T-helper 22 cell (primary cell): ENCODE measurements at places on chromosomes 3 and 15.

GRCh38 chr3:113753376-113753985 is 6.6 kb downstream of the ATP6V1A start:
- no peak for DNase-seq

DNA sequence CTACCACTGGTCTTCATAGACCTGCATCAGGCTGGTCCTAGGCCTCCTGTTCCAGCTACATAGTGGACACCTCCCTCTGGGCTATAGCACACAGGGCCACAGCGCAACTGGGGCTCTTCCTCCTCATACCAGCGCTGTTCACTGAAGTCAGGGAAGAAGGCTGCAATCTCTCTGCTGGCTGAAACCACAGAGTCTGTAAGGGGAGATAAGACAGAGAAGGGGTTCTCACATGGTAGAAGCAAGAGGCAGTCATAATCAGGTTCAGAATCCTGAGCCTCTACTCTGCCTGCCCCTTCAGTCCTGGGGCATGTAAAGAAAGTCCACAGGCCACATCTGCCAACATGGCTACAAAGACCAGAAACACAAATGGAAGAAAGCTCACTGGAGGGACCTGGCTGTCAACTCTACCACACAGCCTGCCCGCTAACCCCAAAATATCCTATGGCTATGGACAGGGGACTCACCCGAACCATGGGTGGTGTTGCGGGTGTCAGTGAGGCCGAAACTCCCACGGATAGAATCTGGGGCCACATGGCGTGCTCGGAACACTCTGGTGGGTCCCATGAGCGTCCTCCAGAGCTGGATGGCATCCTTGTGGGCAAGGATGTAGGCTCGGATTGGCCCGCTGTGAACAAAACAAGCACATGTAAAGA is 38.7 kb downstream of the SPINK8 start:
- no peak for DNase-seq

GRCh38 chr3:65265942-65266590 is 578.3 kb upstream of the ADAMTS9 start:
- no peak for DNase-seq

GRCh38 chr3:52468336-52468735 is 12.9 kb downstream of the NISCH start:
- no peak for DNase-seq

GRCh38 chr3:126343649-126344035 is 13.6 kb downstream of the KLF15 start:
- DNase-seq: no peak

DNA sequence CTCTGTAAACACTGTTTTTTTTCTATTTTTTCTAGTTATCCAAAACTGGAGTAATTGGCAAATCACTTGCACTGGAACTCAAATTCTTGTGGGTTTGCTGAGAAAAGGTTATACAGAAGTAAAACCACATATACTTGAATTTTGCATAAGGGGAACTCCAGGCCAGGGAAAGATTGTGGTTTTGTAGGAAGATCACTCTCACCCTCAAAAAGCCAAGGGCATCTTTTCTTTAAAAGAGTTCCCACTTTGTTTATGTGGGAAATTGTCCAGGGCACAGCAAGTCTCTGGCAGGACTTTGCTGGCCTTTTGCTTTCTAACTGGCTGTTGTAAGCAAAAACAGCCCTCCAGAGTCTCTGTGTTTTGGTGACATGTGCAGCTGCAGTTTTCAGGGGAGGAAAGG is 340.3 kb upstream of the RBMS3 start:
- DNase-seq: no peak

GRCh38 chr3:123686251-123686650 is 101.4 kb upstream of the HACD2 start:
- DNase-seq: no peak

DNA sequence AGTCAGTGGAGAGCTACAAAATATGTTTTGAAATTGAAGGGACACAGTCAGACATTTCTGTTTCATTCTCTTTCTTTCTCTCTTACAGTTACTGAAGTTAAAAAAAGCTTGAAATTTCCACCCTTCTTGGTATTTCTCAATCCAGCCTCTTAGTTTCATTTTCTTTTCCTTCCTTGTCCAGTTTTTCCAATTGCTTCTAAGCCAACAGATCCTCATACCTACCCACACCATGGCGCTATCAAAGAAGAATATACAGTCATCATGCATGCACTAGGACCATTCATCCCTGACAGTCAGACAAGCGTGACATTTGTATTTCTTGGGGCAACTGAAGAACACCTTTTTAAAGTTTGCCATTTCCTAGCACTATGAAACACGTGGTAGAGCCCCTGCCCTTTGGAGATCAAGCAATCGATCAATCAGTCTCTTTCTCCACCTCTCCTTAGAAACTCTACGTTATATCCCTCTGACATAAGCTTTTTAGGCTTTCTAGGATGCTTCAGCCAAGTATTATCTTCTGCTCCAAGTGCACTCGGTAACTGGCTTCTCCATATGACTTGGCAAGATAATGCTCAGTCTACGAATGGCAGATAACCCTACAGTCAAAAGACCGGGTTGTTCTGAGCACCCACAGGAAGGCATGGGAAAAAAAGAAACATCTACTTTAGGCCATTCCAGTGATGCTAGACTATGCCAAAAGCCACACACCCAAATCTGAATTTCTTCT is 65.4 kb downstream of the FBN1 start:
- no peak for DNase-seq

- DNase-seq: no peak
Observed at GRCh38 chr3:72896996-72897757, 9.3 kb downstream of the GXYLT2 start.

DNA sequence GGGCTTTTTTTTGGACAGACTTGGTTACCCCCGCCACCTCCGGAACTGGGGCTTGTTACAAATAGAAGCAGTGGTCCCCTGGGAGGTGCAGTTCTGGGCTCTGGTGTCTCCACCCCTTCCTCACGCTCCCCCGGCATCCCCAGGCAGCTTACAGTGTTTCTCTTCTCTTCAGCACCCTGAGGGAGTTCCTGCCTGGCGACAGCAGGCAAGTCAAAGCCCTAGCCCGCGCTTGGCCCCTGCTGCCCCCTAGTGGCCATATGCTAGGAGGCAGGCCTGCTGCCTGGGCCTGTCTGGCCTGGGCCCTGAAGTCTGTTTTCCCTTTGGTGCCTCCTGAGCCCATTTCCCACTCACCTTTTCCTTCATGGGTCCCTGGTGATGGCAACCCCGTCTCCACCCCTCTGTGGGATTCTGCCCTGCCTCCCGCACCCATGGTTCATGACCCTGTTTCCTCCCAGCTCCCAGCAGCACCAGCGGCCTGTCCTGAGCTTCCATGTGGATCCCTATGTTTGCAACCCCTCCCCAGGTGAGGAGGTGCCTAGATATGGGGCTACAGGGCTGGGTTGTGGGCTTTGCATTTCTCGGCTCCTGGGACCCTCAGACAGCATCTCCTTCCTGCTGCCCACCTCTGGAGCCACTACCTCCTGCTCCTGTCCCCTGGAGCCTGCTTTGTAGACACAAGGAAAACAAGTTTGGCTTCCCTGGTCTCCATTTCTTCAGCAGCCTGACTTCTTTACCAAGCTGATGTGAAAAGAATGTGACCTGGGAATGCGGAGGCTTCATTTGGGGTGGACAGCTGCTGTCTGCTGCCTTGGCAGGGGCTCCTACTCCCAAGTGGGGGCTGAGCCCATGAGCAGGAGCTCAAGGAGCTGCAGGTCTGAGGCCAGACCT is 2.2 kb downstream of the SNX22 start:
- DNase-seq: peak; percentile 67

GRCh38 chr3:65291448-65292125 is 603.8 kb upstream of the ADAMTS9 start:
- DNase-seq: no peak

GRCh38 chr3:9792405-9793160 is at the start of the genes ARPC4 and TADA3:
ARPC4 (plus strand) TSS chr3:9793082; CDS start chr3:9793122, 40 bp downstream.
TADA3 (minus strand) TSS chr3:9792473; CDS start chr3:9791466, 1,007 bp downstream.
- peak; percentile 84 for DNase-seq

DNA sequence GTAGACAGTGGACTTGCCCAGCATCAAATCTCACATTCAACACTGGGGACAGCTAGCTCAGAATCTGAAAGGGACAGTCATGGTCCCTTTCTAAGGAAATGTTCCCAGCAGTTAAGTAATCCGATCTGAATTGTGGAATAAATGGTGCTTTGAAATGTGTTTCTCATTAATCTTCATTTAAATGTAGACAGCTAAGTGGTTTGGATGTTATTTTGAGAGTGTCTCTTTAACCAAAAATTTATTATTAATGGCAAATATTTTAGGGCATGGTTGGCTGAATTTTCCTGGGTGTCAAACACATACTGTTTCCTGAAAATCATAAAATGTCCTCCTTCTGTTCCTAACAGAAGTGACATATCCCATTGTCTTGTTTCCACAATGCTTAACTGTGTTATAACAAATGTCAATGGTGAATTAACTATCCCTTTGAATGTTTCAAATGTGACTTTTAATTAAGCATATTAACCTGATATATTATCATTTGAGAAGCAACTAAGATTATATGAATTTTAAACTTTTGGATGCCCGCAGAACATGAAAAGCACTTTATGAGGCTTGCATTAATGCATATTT is 210.8 kb downstream of the CHST2 start:
- DNase-seq: no peak

- DNase-seq: no peak
Observed at GRCh38 chr3:160956785-160957184, 148.4 kb downstream of the B3GALNT1 start.

- DNase-seq: no peak
Observed at GRCh38 chr15:65824031-65824743, 32.1 kb upstream of the DENND4A start.

DNA sequence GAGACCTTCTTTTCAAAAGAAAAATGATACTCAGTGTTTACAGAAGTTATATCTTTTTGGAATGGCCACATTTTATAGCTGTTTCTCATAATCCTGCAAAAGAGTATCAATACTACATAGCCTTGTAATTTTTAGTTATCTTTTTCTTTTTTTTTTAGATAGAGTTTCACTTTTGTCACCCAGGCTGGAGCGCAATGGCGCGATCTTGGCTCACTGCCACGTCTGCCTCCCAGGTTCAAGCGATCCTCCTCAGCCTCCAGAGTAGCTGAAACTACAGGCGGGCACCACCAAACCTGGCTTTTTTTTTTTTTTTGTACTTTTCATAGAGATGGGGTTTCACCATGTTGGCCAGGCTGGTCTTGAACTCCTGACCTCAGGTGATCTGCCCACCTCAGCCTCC is 53.6 kb downstream of the ANKRD28 start:
- no peak for DNase-seq

DNA sequence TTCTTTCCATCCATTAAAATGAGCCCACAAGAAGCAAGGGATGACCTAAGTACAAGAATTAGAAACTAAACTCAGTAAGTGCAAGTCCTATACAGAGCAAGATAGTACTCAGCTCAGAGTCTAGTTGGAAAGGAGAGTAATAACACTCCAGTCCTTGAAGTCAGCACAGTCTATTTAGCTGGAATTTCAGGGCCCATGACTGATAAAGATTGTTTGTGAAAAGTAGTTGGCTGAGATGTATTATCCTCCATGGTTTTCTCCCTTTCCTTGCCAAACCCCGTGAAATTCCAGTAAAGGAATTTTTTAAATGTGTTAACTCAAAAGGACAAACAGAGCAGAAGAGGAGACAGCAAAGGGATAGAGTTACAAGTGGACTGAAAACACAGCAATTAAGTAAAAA is 127.2 kb upstream of the STT3B start:
- DNase-seq: no peak

DNA sequence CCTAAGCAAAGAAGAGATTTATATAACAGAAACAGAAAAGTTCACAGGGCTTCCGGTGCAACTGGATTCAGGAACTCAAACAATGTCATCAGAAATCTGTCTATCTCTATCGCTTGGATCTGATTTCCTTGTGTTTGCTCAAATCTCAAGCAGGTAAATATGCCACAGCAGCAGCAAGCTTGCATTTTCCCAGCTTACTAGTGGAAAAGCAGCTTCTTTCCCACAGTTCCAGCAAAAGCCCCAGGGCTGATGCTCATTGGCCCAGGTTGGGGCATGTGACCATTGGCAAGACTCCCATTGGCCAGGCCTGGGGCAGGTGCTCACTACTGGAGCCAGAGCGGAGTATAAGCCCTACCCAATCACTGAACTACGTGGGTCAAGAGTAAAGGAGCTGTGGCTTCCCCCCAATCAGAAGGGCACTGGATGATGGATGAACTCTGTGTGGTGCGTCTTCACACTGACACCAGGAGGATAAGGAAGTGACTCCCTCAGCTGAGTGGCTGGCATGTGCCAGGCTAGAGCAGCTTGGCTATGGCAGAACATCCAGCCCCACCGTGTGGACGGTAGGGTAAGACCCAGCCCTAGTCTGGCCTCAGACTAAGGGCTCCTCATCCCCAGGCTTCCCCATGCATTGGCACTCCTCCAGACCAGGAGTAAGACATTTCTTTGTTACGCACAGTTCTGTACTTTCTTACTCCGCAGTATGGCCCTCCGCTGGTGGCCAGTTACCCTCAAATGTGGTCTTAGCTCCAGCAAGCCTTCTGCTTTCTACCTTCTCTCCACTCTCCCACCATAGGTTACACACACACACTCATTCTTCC is 13.1 kb upstream of the VIPR1 start:
- DNase-seq: no peak

- no peak for DNase-seq
Observed at GRCh38 chr3:132315851-132316250, 1.4 kb upstream of the ACP3 start.

- no peak for DNase-seq
Observed at GRCh38 chr15:42849836-42850235, 70.7 kb downstream of the TTBK2 start.

- DNase-seq: no peak
Observed at GRCh38 chr15:49831206-49831965, 210.5 kb downstream of the DTWD1 start.

DNA sequence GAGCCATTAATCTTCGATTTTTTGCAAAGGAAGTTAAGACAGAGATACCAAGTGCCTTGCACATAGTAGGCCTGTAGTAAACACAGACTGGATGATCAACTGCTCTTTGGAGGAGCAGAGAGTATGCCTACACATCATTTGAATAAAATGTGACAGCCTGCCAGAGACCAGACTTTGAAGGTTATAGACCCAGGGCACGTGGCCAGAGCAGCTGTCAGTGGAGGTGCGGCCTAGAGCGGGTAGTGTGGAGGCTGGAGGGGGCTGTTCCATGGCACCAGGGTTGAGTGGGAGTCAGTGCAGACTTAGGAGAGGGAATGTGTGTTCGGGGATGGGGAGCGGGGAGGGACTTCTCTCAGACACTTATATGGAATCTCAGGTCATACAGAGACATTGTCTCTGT is 80.8 kb downstream of the SMAD3 start:
- DNase-seq: no peak

DNA sequence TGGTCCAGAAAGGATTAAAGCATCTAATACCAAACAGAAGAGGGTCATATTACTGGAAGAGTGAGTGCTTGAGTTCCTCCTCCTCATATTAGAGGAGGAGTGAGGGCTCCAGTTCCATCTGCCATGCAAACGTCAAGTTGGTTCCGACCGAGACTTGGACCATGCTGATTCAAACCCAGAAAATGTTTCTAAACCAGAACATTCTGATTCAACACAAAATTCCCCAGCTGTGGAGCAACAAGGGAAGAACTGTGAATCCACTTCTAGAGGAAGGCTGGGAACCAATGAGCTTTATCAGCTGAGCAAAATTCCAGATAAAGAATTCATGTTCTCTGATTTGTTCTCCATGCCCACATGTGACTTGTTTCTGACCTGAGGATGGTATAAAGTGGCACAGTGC is 135.6 kb upstream of the WNT5A start:
- no peak for DNase-seq

- DNase-seq: no peak
Observed at GRCh38 chr15:89356634-89357298, 22.1 kb upstream of the POLG start.

- no peak for DNase-seq
Observed at GRCh38 chr3:54312156-54312899, 190.0 kb downstream of the CACNA2D3 start.

- DNase-seq: no peak
Observed at GRCh38 chr3:194730365-194730764, 44.7 kb downstream of the FAM43A start.
